ENCODE measurements at places on chromosomes 3 and 15.

GRCh38 chr3:183158113-183158512 is 4.4 kb downstream of the LAMP3 start:
- no peak for DNase-seq

GRCh38 chr3:142609136-142609535 is 12.9 kb downstream of the PLS1 start:
- DNase-seq: no peak

GRCh38 chr3:35966629-35967464 is 327.5 kb downstream of the ARPP21 start:
- DNase-seq: no peak

DNA sequence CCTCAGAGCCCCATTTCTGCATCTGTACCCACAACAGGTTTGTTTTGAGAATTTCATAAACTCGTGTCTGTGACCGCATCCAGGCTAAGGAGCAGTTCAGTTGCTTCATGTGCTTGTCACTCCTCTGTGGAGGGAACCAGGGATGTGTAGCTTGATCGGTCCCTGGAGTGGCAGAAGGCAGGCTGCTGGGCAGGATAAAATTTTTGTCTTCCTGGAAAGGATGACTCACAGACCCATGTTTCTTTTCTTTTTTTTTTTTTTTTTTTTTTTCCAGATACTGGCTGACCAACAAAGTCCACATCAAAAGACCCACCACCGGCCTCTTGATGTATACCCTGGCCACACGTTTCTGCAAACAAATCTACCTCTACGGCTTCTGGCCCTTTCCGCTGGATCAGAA is 70.1 kb downstream of the ST8SIA2 start:
- DNase-seq: no peak

DNA sequence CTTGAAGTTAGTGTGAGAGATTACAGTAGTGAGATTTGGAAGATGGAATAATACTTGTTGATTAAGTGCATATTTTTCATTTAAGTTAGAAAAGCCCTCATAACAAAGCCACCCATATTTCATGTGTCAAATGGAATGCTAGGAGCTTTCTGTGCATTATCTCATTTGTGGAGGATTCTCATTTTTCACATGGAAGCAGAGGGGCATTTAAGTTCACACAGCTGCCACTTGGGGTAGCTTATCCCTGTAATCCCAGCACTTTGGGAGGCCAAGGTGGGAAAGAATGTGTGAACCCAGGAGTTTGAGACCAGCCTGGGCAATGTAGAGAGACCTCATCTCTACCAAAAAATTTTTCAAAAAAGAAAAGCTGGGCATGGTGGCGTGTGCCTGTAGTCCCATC is 55.2 kb downstream of the RAB7A start:
- DNase-seq: no peak

- DNase-seq: no peak
Measured at GRCh38 chr3:29764603-29765254, 483.9 kb downstream of the RBMS3 start.

DNA sequence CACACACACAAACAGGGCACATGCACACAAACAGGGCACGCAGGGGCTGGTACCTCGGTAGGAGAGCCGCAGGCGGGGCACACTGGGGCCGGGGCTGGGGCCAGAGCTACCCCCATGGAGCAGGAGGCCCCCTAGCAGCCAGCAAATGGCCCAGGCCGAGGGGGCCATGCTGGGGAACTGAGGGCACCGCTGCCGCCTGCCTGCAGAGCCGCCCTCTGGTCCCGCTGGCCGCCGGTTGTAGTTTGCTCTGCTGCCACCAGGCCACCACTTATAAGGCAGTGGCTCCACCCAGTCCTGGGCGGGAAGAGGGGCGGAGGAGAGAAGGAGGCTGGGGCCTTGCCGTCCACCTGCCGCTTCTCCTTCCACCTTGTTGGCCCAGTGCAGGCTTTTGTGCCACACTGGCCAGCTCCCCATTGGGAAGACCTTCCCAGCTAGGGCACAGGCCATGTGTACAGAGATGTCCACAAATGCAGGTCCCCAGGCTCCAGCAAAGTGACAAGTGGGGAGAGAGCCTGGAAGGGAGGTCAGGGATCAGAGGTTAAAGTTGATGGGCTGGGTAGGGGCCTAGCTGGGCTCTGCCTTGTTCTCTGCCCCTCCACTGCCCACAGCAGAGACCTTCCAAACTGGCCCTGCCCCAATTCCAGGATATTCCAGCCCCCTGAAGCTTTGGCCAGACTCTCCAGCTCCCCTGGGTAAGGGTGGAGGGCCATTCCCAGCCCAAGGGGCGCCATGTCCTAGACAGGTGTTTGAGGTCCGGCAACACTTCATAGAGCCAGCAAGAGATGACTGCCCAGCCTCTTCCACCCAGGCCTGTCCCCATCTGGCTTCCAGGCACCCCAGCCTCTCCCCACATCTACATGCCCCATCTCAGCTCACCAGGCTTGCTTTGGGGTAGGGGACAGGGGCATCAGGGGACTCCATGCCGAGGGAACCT is at the start of gene SEMA3G:
Gene SEMA3G, minus strand, starts transcription at position 244 of the 934 bp plus-strand sequence. Its CDS starts 76 bp downstream, at position 168.
- peak; percentile 66 for DNase-seq

- DNase-seq: no peak
Measured at GRCh38 chr3:18127174-18127858, 297.8 kb downstream of the SATB1 start.

DNA sequence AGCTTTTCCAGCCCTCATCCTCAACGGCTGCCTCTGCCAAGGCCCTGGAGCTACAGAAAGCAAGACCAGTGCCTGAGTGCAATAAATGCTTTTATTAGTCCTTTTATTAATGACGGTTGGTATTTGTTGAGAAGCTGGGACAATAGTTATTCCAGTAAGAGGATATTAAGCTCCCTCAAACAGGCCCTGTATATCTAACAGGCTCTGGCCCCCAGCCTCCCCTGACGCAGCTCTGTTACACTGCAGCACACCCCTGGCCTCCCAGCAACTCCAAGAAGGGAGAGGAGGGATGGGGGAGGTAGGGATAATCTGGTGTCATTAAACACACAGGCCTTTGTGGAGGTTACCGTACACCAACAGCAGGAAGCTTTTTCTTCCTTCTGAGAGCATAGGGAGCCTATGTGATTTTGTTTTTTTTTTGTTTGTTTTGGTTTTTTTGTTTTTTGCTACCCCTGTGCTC is 30.8 kb upstream of the MAGEF1 start:
- DNase-seq: no peak

GRCh38 chr3:55000953-55001352 is 73.1 kb upstream of the LRTM1 start:
- no peak for DNase-seq

DNA sequence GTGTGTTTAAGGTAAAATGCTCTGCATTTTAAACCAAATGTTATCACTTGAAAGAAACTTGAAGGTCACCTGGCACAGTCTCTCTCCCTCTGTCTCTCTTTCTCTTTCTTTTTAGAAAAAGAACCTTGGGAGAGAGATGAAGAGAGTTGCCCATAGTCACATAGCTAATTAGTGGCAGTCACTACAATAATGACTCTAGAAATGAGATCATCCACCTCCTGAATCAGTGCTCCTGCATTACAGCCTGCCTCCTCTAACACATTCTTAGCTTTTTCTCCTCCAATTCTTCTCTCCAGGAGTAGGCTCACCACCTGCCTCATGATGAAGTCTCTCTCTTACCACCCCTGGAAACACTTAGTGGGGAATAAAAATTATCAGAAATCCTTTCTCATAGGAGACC is 2.5 kb downstream of the MYH15 start:
- no peak for DNase-seq

DNA sequence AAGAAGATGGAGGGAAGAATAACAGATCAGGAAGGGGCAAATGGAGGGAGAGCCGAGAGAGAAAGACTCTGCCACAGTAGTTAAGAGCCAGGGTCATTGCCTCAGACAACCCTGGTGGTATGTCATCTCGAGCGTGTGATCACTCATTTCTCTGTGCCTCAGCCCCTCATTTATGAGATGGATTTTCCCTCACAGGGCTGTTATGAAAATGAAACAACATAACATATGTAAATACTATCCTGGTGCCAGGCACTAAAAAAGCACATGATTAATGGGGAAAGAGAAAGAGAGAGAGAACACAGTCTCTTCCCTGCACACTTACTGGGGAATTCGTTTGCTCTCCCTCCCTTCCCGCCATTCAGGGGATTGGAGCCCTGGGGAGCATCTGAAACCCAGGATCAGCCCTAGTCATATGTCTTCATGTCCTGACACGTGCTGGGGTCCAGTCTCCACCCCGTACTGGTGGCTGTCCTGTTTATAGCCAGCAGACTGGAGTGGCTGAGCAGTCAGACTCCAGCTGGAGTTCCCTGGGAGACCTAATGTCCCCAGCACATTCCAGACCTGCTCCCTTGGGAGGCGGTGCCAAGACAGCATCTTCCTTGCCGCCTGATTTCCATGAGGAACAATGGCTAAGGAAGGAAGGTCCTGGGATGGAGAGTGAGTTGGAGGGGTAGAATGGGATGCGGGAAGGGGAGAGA is 14.7 kb upstream of the AMOTL2 start:
- DNase-seq: no peak

DNA sequence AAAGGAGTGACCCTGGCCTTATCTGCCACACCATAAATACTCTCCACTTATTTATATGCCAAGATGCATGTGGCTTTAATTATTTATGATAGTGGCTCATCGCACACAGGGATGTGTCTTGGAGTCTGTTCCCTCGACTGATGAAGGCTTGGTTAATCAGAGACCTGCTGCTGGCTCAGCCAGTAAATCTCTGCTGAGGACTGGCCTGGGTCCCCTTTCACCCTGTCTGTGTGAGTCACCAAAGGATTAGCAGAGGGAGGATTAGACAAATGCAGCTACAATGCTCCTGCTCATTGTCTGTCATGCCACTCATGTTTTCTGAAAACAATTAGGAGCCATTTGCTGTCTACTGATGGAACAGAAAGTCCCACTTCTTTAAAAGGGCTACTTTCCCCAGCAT is 226.8 kb downstream of the NTRK3 start:
- no peak for DNase-seq

GRCh38 chr15:74438206-74438605 is 4.4 kb upstream of the SEMA7A start:
- no peak for DNase-seq

Measured in activated effector memory CD4-positive, alpha-beta T cell treated with Interleukin-2 at 50 U/mL for 16 hours (primary cell).